NCI-H1417 treated with DMSO at 0.1 percent for 48 hours (cell line): ENCODE measurements at places on chromosomes 11 and 22.
A peak's percentile ranks its signal among the peaks of the same experiment; 100 is the strongest.

GRCh38 chr11:2975594-2975993, 16.5 kb downstream of the NAP1L4 start:
- DNase-seq = no peak

- no peak for DNase-seq
Observed at GRCh38 chr11:67429038-67429668, 859 bp downstream of the RPS6KB2 start.

GRCh38 chr11:32464078-32464477, 28.7 kb upstream of the WT1 start:
- no peak for DNase-seq

DNA sequence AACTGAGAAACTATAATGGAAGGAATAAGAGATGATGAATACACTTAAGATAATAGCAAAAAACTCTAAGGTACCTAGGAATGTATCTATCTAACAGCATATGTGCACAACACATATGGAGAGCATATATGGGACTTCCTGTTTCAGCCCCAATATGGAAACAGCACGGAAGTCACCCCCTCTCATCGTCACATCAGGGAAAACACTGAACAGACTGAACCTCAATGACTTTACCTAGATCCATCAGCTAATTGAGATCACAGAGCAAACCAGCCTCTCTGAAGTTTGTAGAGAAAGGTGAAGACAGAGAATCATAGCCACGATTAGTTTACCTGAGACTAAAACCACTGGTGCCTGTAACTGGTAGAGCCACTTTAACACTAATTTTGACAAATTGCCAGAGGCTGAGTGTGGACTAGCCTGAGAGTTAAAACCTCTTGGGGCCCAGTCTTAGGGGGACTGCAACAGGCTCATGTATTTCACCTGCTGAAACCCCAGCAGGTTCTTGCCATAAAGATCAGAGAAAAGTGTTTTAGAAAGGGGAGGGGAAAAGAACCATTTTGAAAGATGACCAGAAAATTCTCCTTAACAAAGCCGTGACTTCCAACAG, 722.6 kb downstream of the TBC1D22A start:
- DNase-seq = no peak

- no peak for DNase-seq
Observed at GRCh38 chr22:41844036-41844435, 11.1 kb downstream of the SREBF2 start.

GRCh38 chr22:49667236-49667635, 160.4 kb downstream of the BRD1 start:
- no peak for DNase-seq

DNA sequence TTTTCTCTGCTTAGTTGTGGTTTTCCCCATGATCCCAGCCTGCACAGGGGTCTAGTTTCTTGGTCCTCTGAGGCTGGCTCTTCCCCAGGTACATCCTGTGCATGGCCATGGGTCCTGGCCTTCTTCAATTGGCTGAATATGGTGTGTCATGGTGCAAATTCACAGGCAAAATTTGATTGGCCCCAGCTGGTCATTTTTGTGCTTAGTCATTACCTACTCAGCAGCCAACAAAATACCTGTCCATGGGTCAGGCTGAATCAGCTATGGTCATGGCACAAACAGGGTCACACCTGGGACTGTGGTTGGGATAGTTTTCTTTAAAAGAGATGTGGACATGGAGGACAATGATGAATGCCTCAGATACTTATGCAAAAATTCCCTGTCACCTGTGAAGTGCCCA, 85.7 kb downstream of the CSNK2A3 start:
- no peak for DNase-seq

DNA sequence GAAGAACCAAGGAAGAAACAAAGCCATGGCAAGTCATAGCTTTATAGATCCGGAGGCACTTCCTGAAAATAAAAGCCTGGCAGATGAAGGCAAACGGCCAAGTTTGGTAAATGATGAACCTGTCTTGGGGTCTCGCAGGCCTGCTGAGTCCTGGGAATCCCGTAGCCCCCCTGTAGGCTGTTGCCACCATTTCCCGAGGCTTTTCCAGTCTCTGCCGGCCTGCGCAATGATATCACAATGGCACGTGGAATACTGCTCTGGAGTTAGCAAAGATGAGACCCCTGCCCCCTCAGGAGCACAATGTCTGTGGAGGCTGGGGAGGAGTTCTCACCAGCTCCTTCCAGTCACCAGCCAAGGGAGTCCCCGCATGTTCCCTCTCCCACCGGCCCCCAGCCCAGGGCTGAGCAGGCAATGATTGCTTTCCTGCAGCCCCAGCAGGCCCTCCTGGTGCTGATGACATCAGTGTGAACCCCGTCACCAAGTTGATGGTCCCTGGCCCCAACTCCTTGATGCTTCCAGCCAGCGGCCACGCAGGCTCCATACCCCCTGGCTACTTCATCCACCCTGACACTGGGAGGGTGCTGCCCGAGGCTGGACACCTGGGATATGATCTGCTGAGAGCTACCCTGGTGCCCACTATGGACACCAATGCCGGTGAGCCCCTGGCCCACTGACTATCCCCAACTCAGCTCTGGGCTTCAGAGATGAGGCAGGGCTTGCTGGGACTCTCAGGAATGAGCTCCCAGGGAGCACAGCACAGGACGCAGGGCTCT, 55.9 kb downstream of the BTG4 start:
- no peak for DNase-seq

DNA sequence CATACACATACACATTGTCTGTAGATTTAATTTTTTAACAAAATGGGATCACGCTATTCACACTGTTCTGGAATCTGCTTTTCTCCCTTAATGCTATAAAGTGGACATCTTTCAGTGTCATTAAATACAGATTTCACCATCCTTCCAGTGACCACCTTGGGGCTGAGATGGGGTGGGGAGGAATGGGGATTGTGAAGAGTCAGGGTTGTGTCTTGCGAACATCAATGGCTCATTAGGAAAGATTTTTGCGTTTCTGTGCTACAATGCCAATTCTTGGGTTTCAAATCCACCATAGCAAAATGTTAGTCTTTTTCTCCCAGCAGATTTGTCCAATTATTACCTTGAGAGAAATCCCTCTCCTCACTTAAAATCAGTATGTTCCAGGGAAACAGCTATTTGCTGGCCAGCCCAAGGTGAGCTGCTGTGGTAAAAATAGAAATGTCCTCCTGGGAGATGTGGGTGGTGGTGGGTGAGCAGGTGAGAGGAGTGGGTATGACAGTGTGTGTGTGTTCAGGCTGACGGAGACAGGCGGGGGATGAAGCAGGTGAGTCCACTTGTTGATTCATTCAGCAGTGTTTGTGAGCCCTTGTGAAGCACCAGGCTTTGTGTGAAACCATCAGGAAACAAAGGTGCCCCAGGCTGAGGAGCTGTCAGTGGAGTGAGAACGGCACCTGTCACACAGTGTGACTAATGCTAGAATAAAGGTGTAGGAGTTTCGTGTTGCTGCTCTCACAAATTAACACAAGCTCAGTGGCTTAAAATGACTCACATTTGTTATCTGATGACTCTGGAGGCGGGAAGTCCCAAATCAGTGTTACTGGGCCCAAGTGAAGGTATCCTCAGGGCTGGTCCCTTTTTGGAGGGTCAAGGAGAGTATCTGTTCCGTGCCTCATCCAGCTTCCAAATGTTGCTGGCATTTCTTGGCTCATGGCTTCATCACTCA, 1.7 kb upstream of the CBX6 start:
- peak; percentile 75 for DNase-seq

GRCh38 chr22:48807155-48807554, 1020.5 kb downstream of the BRD1 start:
- DNase-seq = no peak

DNA sequence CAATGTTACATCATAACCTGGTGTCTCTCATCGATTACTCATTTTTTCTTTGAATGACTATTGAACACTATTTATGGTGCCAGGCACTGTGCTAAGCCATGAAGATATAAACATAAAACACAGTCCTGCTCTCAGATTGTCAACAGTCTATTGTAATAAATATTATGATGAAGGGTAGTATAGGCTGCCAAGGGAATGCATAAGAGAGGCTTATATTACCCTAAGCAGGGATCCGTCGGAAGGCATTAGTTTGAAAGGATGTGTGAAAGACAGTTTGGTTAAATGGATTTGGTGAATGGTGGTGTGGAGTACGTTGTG, 7.2 kb upstream of the CCDC90B start:
- no peak for DNase-seq

DNA sequence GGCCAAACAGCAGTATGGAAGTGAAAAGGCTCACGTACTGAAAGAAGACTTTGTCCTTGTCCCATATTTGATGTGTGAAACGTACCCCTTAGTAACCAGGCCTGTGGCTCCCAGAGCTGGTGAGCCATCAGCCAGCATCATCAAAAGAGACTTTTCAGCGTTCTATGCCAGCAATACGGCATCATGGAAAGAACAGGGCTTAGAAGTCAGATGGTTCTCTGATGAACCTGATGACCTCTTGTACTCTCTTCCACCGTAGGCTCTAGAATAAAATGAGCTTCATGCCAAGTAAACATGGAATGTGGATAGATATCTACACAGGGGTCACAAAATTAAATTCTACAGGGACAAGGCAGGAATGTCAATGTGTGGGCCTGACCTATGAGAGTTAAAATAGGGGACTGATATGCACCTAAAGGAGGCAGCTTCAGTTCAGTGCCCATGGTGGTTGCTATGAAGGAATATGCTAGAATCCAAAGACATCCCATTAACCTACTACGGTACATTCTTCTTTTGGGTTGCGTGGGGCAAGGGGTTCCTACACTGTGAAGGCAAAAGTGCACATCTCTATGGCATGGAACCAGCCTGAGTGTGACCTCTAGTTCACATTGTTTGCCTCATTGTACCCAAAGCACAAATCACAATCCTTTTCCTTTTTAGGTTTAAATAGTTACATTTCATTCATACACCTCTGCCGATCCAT, 130.6 kb downstream of the ETS1 start:
- DNase-seq = no peak

DNA sequence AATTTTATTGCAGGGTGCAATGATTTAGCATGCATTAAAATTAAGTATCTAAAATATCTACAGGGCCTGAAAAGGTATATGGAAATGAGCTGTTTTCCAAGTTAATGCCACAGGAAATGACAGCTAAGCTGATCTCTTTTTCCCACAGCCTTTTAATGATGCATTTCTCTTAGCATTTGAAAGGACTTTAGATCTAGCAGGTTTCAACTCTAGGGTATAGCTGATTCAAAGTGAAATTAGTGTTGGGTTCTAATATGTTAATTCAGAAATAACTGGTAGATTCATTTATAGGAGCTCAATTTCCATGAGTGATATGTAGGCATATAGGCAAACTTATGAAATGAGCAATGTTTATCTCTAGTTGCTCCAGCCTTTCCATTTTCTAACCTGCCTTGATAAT, 274.2 kb downstream of the CASP12 start:
- no peak for DNase-seq

- no peak for DNase-seq
Observed at GRCh38 chr11:115067471-115067870, 389.1 kb downstream of the NXPE2 start.

DNA sequence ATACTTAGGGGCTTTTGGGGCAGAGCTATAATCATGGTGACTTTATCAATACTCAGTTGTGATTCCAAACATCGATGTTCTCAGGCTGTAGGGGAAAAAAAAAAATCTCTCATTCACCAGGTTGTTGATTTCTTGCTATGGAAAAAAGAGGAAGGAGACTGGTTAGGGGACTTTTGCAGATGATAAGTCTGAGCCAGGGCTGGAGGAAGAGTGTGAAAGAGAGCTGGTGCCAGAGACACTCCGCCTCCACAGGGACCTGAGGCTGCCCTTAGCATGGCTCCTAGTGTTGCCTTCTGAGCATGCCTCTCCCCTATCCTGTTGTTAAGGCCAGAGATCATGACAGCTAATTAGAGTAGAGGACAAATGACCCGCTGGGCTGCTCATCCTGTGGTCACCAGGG, 16.9 kb downstream of the UPB1 start:
- no peak for DNase-seq

GRCh38 chr22:30943368-30943767, 25.2 kb downstream of the MORC2 start:
- no peak for DNase-seq

GRCh38 chr11:84922212-84922805, 704.8 kb downstream of the DLG2 start:
- no peak for DNase-seq

DNA sequence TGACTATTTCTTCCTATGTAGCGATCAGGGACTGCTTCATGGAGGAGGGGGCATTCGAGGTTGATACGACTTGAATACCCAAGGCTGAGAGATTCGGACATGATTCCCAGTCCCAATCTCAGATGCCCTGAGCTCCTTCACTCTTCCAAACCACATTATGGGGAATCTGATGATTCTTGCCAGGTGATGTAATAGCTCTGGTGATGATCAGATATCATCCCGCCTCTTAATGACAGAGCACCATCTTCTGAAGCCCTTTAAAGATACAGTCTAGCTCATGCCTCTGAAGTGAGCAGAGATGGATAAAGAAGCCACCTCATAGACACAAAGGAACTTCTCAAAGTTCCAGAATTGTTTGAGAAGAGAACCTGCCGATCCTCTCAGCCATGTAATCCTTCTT, 8.9 kb upstream of the CLMP start:
- DNase-seq = no peak

DNA sequence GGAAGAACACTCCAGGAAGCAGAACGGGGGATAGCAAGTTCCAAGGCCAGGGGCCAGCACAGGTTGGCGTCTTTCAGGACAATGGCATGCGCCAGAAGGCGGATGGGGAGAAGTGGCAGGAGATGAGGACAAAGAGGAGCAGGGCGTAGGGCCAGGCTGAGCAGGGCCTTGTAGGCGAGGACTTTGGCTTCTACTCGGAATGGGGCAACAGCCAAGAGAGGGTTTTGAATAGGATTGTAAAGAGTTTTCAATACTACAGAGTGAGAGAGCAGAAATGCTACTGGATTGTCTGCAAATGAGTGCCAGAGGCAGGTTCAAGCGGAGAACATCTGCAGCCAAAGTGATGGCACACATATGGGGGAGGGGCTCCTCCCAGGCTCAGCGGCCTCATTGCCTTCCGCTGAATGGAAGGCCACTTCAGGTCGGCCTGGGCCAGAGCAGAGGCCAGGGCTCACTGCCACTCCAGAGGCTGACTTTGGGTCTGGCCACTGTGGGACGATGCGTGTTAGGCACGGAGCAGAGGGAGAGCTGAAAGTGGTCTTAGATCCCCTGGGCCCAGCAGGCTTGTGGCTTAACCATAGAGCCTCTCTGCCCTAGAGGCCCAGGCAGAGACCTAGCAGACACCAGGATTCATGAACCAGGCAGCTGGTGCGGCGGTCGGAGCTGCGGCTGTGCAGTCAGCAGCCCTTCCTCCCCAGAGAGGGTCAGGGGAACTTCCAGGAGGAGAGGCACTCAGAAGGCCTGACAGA, 118.2 kb downstream of the DSCAML1 start:
- no peak for DNase-seq

DNA sequence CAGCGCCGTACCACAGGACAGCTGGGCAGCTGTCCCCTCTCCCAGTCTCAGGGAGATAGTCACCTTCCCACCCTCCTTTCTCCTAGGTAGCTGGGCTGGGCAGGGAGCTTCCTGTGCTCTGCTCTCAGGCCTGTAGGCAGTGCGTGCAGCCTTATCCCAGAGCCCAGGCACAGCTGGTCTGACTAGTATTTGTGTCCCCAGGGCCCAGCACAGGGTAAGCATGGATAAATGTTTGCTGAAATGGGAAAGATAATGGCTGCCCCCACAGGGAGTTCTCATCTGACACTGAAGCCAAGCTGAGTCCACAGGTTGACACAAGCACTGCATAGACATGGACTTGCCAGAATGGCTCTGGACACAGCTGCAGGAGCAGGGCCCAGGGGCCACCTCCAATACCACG, 9.8 kb downstream of the SLC15A3 start:
- no peak for DNase-seq

- no peak for DNase-seq
Observed at GRCh38 chr11:116279511-116279910, 493.3 kb downstream of the BUD13 start.

GRCh38 chr11:36718451-36718850, 120.4 kb upstream of the RAG2 start:
- DNase-seq = peak; percentile 12

- no peak for DNase-seq
Observed at GRCh38 chr11:7004482-7004881, 15.7 kb downstream of the ZNF214 start.
